ENCODE measurements at places on chromosomes 5 and 9.

DNA sequence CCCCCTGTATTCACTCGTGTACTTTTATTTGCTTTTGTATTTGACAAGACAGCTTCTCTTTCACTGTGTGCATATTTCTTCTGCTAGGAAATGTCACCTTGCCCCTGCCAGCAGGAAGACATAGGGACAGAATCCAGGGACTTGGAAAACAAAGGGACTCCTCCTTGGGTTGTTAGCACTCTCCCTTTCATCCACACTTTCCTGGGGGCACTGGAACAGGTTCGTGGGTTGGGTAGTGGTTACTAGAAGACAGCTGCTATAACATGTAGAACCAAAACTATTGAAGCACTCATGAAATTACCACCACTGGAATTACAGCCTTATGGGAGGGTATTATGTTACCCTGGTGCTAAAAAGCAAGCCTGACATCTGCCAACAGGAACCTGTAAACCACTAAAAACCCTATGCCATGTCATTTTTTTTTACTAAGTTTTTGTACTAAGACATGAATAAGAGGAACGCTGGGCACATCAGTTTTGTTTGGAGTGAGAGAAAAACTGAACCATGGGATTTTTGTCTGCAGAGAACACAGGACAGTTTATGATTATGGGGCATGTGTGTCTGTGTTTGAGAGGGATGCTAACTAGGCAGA is 4.7 kb upstream of the CCL28 start:
- DNase-seq, result no peak

DNA sequence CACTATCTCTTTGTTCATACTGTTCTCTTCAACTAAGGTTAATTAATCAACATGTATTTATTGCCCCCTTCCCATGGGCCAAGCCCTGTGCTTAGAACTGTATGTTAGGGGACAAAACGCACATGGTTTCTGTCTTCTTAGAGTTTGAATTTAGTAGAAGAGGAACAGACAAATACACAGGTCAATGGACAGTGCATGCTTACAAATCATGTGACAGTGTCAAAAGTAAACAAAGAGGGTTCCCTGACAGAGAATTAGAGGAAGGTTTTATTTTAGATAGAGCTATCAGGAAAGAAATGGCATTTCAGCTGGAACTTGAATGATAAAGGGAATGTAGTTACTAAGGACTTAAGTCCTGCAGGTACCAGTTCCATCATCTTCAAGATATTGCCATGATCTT is 145.2 kb upstream of the CCDC152 start:
- DNase-seq, result no peak

DNA sequence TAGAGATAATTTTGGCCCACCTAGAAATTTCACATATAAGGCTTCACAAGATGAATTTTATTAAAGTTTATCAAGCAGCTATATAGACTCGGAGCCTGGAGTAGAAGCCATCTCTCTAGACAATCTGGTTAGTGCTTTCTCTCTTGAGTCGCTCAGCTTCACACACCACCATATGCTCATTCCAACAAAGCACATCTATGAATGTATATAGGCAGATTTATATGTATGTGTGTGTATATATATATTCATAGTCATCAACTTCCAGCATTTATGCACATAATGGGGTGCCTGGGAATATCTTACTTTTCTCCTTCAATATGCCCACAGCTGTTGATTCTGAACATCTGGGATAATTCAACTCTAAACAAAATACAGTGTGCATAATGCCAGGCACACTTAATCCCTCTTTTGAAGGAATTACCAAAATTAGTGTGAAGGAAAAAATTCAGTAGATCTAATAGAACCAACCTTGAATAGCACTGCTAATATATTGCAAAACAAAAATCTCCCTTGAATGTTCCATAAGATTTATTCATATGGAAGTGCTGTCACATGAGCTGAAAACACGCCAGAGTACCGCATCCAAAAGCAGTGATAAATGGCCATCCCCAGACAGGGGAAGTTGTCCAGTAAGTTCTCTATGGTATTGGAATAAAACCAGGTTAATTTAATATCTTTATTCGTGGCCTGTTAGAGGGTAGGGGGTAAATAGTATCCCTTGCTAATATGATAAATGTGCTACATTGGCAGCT is 56.0 kb upstream of the MOCS2 start:
- no peak for DNase-seq

DNA sequence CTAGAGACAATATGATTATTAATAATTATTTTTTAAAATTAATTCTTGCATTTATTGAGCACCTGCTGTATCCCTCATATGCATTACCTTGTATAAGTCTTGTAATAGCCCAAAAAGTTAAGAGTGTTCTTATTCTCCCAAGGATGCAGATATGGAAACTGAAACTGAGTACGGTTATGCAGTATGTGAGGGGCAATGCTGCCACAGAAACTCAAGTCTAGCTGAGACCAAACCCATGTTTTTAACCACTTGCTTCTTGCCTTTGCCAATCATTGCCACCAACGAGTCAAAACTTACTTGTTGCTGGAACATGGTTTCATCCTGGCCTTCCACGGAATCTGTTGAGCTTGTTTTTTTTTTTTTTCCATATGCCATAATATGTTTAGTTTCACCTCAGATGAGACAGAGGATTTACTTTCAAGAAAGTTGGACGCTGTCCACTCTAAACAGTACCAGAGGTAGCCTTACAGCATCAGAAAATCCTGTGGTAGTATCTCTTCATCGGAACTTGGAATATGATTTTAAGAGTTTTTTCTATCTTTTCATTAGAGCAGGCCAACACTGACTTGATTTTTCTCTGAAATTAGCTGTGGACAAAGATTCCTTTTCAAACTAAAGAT is 27.9 kb downstream of the DOCK8 start:
- no peak for DNase-seq

- no peak for DNase-seq
Measured at GRCh38 chr9:106717686-106718085, 145.3 kb upstream of the ZNF462 start.

GRCh38 chr5:72558383-72558782 is 51.2 kb upstream of the ZNF366 start:
- no peak for DNase-seq

DNA sequence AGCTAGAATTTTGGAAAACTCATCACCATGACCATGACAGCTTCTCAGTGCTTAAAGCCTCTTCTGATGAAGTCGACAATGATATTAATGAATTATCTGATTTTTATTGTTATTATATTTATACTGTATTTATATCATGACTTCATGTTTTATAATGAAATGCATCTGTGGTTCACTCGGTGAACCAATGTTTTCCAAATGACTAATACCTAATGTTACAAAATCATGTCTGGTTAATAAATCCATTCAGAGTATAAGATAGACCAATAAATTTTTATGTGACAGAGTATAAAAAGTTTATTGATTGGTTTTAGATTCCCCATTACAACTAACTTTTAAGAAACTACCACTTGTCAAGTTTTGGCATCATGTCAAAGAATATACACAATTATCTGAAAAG is 416.5 kb downstream of the MLLT3 start:
- no peak for DNase-seq

GRCh38 chr5:142507531-142508372 is 178.1 kb downstream of the FGF1 start:
- no peak for DNase-seq
